Stimulated activated CD4-positive, alpha-beta T cell treated with anti-CD3 and anti-CD28 coated beads, Interleukin-4, amount 100 ng/mL, for 48 hours (primary cell): ENCODE measurements at places on chromosomes 7 and 10.
A peak's percentile ranks its signal among the peaks of the same experiment; 100 is the strongest.

DNA sequence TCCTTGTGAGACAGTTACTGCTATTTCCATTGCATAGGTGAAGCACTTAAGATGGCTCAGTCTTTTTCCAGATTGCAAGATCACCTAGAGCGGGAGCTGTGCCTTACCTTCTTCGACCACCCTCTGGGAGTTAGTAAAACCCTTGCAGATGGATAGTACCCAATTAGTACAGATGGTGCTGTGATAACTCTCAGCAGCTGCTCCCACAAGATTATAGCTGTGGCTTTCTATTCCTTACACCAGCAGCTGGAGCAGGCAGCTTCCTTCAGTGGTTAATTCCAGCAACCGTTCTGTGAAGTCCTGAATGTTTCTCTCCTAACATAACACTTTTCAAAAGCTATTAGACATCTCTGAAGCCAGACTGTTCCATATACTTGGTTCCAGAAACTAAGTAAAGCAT lies 796.8 kb downstream of the XPNPEP1 start:
- DNase-seq: no peak

- DNase-seq: no peak
These were observed 301.7 kb downstream of the CSTF2T start for GRCh38 chr10:51397695-51398094.

- no peak for DNase-seq
These were observed 119.9 kb downstream of the TFEC start for GRCh38 chr7:115910541-115911164.

GRCh38 chr7:78329001-78329655 lies 530.6 kb downstream of the PHTF2 start:
- no peak for DNase-seq

DNA sequence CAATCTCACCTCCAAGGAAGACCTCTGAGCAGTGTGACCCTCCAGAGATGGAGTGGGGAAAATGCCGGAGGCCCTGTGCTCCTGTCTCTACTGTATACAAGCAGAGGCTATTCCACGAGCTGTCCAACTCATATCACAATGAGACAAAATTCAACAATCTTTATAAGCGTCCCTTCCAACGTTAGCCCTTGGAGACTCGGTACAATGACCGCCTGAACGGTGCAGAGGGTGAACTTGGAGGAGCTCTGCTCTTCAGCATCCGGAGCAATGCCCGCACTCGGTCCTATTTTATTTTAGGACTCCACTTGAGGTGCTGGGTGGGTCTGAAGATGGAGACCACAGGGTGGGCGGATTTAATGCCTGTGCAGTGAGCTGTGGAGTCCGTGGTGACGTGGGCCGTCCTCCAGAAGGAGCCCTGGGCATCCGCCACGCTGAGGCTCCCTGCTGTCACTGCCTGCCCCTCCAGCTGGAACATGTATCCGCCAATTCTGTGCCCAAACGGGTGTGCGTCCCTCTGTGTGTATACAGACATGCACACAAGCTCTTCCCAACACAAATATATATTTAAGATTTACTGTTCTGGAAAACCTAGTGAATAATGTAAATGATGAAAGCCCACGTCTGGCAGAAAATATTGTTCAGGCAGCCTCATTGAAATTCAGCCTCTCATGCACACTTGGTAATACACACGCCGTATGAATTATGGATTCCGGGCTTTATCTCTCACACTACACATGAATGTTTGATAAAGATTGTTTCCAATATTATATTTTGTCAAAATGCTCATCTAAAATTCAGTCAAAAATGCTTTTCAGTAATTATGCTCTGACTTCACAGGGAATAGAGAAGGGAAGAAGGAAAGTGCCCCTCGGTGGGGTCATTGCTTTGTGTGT lies 239.9 kb upstream of the ZMIZ1 start:
- no peak for DNase-seq

DNA sequence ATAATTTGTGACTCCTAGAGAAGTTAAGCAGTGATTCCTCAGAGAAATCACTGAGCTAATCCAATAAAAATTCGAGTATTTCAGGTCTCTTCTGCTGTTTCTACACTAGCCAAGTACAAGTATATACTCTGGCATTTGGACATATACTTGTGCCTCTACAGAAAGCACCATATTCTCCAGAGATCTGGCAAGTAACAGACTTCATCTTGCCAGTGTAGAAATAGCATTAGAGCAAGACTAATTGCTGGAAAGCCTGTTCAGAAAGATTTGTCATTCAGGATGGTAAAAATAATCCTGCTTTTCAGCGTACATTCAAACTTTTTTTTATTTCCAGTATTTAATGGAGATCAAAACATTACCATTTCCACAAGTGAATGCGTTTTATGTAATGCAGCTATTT lies 410.8 kb upstream of the ETV1 start:
- DNase-seq: no peak

DNA sequence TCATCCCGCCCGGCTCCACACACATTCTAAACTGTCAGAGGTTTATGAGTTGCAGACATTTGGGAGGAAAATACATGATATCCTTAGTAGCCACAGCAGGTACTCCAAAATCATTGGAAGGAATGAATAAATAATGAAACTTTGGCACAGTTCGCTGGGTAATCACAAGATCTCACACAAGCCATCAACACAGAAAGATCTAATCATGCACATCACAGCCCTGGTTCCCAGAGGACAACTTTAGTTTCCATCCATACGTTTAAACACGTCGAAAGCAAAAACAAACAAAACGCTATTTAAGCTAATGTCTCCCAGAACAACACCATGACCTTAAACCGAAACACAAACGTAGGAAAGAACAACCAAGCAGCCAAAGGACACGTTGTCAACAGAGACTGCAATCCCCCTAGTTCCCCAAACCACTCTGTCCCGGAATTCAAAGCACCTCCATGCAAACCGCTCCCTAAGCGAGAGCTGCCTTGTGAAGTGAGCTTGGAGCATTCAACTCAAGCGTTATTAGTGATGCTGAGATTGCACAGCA lies 12.3 kb downstream of the SVIL start:
- no peak for DNase-seq

DNA sequence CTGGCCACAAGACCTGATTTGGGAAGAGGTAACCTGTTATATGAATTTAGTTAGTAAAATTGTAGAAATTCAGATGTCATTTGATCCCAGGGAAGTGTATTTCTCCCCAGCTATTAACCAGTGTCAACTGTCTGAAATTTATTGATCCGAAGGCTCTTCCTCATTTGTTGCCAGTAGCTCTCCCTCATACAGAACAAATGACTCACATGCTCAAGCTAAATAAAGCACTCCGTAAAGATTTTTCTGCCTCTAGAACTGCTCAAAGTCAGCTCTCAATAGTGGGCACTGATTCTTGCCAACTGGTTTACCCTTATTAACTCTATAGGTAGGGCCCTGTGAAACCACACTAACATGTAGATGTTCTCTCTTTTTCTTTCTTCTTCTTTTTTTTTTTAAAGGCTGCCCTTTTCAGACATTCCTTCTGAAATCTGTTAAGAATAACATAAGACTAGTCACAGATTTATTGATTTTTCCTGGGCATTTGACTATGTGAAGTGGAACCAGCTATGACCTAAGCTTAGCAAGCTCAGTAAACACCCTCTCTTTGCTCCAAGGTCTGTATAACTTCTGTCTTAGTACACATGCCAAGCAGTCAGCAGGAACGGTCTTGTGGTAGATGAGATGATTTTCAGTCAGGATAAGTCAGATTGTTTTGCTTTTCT lies 21.8 kb downstream of the RPA3 start:
- no peak for DNase-seq

- DNase-seq: peak; percentile 24
These were observed 26.6 kb downstream of the ZNF775 start for GRCh38 chr7:150405584-150406311.

- DNase-seq: no peak
These were observed 30.2 kb downstream of the LHFPL3 start for GRCh38 chr7:104358446-104359132.

DNA sequence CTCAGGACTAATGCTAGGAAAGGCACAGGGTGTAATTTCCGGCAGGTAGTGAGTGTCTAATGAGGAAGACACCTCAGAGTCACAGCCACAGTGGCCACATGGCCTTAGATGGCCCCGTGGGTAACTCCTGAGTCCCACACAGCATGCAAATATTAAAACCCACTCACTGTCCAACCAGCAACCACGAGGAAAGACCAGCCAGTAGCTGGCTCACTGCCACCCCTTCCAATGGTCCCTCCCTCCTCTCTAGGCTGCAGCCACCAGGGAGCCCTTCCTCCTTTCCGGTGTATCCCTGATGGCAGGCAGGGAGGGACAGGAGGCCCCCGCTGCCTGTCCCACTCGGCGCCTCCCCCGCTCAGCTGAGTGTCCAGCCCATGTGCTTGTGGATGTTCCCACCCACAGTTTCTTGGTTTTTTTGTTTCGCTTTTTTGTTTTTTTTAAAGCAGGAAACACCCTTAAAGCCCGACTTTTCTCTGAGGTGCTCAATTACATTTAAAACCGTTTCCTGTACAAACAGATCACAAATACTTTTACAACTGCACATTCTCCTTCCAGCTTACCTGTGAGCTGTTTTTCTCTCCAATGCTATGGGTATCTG lies 9.2 kb downstream of the BNIP3 start:
- no peak for DNase-seq

- no peak for DNase-seq
These were observed 147.6 kb upstream of the AOAH start for GRCh38 chr7:36871863-36872262.

DNA sequence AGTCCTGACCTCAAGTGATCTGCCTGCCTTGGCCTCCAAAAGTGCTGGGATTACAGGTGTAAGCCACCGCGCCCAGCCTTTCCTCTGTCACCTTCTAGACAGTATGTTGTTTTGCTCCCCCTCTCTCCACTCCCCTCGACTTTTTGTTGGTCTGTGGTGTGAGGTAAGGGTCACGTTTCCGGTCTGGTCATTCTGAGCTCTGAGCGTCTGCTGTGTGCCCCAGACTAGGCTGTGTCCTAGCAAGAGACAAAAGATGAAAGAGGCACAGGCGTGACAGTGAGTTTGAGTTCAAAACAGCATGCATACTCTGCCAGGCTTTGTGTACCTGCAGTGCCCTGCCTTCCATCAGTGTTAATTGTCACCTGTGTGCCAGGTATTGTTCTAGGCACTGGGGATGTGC lies 87.4 kb upstream of the PPIF start:
- no peak for DNase-seq

DNA sequence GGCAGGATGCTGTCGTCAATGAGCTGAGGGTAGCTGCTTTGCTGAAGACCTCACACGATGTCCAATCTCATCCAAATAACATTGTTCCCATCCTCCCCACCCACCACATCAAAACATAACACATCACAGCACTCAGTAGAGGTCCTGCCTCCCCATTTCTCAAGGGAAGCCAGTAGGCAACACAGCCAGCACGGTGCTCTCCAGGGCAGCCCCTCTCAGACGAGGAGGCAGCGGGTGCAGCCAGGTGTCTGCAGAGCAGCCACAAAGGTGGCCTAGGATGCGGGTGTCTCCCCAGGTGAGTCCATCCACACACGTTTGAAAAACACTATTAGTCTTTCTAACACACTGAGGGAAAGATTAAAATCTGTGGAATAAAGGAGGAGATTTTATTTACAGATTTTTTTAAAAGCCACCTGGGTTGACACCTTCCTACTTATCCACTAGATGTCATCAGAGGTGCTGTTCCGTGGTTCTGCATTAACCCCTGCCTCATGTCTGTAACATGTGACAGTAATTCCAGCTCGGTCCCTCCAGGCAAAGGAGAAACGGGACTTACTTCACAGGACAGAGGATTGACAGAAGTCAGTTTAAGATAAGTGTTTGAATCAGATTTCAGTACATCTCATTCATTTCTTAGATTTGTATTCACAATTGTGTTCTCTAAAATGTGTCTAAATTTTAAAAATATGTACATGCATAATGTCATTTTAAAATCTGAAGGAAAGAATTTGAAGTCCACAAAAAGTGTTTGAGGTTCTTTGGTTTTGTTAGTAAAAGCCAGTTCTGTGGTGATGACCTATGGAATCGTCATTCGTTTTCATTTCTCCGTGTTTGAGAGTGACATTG lies 68.0 kb downstream of the LANCL2 start:
- DNase-seq: no peak

DNA sequence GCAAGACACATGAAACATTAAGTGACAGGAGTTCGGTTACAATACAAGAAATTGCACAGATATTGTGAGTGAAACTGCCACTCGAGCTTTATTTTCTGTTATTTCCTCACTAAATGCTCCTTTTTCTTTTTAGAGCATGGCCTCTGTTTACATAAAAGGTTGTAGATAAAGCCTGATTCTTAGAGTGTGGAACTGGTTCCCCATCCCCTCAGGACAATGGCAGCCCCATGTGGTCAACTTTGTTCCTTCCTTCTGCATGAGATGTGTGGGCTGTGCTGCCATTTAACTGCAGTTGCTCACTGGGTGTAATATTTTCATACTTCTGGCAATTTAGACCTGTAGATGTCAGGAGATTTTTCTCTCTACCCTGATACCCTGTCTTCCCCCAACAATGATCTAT lies 70.2 kb downstream of the LRGUK start:
- no peak for DNase-seq

GRCh38 chr7:92831716-92832533 lies 4.4 kb downstream of the CDK6 start:
- no peak for DNase-seq

- no peak for DNase-seq
These were observed 445.8 kb upstream of the ANKRD30A start for GRCh38 chr10:36679554-36679953.

- no peak for DNase-seq
These were observed 5.1 kb downstream of the RASGEF1A start for GRCh38 chr10:43261578-43262396.

GRCh38 chr7:20284003-20284770 lies 46.5 kb upstream of the ITGB8 start:
- no peak for DNase-seq

DNA sequence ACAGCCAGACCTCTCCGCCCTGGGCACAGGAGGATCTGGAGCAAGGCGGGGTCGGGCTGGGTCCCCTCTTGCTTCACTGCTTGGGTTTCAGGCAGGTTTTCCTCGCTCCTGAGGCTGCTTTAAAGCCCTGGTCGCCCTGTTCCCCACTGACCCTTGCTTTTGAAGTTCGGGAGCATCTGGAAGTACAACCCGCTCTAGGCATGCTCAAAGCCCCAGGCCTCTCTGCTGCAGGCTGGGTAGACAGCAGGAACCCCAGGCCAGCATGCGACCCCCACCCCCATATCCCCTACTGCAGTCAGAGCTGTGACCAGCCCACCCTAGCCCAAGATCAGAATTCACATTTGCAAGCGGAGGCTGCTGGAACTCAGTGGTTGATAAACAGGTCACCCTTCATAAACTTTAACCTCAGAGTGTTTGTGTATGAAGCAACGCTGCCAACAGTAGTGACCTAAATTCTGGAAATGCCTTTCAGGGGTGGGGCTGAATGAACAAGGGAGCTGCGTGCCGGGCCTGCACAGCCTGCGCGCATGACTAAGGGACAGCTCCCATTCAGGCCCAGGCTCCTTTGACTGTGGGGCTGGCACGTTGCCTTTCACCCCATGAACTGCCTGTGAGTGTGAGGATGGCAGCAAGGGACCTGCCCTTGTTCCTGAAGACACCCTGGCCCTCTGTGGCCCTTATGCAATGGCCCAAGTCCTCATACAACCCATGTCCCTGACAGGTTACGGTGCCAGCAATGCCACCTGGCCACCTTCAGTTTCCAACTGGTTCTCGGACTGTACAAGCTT lies 52.5 kb downstream of the PROSER2 start:
- no peak for DNase-seq
